NCI-H460 (cell line): ENCODE measurements at places on chromosomes 11 and 22.

GRCh38 chr11:128299132-128299726 lies 288.1 kb downstream of the ETS1 start:
- no peak for DNase-seq

DNA sequence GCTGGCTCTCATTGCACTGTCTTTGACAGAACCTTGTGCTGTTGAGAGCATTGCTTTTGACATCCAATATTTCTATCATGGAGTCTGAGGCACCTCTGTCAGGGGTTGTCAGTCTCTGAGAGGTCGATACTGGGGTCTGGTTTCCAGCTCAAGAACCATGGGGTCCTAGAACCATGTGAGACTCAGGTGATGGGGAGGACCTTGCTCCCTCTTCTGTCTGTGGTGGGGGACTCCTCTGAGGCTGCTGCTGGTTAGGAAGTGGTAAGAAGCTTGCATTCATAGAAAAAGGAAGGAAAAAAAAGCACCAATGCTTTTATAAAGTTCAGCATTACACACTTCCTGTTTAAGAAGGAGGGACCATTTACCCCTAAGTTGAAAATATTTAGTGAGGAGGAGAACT lies 91.8 kb upstream of the CD44 start:
- DNase-seq = no peak

DNA sequence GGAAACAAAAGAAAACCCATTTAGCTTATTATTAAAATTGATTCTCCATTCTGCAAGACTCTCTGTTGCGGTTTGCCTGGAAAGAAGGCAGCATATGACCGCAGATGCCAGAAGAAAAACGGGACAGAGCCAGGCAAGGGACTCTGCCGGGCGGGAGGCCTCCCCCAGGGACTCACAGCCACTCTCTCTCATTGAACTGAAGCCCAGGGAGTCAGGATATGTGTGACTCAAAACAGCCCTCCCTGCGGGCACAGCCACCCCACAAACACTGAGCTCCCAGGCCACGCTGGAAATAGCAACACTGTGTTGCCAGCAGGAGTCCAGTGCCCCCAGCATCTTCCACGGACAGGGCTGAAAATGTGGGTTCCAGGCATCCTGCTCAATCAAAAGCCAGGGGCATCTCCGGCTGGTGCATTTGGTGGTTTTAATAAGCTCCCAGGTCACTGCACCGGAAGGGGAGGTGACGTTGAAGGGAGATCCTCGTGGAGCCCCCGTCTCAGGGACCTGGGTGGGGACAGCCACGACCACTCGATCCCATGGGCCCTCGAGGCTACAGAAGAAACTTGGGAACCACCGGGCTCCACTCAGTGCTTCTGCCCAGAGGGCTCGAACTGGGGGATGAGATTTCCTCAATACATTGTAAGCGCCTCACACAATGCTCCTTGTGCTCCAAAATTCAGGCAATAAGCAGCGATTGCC lies 624.5 kb downstream of the TBC1D22A start:
- DNase-seq = no peak

GRCh38 chr11:130390071-130390758 lies 38.2 kb downstream of the ADAMTS8 start:
- DNase-seq = peak; percentile 23

DNA sequence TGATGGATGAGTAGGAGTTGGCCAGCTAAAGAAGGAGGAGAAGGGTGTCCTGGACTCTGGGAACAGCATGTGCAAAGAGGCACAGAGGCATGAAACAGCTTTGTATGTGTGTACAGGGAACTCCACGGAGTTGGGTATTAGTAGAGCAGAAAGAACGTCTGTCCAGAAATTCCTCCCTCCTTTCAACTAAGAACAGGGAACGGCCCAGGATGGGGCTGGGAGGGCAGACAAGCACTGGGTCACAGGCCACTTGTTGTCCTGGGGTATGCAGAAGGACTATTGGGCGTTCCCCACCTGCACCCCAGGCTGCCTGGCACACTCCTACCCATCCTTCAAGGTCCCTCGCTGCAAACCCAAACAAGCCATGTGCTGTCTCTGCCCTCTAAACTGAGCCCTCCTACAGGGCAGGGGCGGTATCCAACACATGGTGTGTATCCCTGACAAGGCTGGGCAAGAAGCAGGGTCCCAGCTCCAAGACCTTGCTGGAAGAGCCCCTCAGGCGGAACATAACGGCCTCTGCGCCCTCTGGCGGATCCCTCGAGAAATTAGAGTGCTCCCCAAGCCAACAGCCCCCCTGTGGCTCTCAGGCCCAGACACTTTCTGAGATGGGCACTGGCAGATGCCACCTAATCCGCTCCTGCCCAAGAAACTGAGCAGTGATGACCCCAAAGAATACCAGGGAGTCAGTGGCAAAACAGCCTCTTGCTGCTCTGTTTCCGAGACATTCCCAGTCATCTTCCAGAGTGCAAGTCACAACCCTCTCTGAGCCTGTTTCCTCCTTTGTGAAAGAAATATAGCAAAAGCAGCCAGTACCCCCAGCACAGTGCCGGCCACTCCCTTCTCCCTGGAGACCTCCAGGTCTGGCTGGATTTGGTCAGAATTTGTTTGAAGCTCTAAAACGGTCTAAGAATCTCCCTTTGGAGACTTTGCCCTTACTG lies 1.6 kb upstream of the ELFN2 start:
- peak; percentile 43 for DNase-seq

DNA sequence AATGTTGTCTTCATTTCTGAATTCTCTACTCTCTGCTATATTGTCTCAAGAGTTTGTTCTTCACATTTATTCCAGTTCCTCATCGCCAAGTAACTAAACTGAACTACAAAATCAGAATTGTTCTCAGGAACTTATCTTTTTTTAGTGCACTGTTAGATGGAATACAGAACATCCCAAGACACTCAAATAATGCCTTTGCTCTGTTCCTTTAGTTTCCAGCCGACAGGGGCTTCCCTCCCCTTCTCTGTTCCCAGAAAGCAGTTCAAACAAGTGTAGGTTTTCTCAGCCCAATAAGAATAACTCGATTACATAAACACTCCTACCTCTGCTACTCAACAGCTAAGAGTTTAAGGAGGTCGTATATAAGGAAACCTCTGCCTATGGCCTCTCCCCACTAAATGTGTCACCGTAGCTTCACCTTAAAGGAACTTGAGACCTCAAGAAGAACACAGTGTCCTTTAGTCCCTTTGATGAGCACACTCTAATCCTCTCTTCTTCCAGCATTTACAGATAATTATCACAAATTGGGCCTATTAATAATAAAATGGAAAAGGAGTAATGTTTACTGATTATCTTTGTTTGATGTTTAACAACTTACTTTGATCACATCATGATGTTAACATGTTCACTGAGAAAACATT lies 6.9 kb downstream of the POU2AF3 start:
- no peak for DNase-seq

GRCh38 chr11:93089474-93090102 lies 108.2 kb downstream of the SLC36A4 start:
- peak; percentile 72 for DNase-seq

DNA sequence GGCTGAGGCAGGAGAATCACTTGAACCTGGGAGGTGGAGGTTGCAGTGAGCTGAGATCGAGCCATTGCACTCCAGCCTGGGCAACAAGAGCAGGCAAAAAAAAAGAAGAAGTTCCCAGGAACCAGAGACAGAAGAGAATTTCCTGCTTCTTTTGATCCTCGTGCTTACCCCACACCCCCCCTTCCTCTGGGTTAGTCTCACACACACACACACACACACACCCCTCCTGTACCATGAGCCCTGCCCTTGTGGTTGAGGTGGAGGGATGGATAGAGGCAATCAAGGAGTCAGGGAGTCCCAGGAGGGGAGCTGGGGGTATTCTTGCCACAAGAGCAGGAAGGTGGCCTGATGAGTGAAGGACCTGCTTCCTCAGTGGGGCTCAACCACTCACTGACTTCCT lies 4.1 kb upstream of the UBE2L6 start:
- no peak for DNase-seq

DNA sequence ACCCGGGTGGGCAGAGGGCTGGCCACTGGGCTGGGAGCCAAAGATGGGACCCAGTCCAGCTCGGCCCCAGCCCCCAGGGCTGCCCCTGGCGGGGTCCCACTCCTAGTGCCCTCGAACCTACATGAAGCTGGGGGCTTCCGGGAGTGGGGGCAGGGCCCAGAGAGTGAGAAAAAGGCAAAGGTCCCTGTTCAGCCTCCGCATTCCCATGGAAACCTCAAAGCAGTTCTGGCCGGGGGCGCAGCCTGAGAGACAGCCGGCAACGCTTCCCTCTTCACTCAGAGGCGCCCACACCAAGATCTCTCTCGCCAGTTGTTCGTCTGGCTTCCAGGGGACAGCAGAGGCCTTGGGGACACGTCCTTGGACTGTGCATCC lies 22.4 kb upstream of the ARHGAP8 start:
- no peak for DNase-seq
